ENCODE measurements at places on chromosomes 3 and 15. TPM values are rescaled to one million over a fixed set of nuclear protein-coding genes. Genes with fewer than 3 reads are reported as not detected.

Gene DUOXA1
- 0.08 TPM for total RNA-seq

Gene SLC2A2
- not detected for total RNA-seq

Gene GRAMD1C
- 2.3 TPM for total RNA-seq

Gene INSYN1
- total RNA-seq: 2.2 TPM

Gene GOLGA8M
- total RNA-seq: not detected
